ENCODE measurements at places on chromosomes 5 and 9. TPM values are rescaled to one million over a fixed set of nuclear protein-coding genes. Genes with fewer than 3 reads are reported as not detected.

The THOC3 gene
- 14.0 TPM for total RNA-seq

The BTNL3 gene
- not detected for total RNA-seq

The CEP72 gene
- not detected for total RNA-seq

The FGD3 gene
- 0.94 TPM for total RNA-seq

The GRXCR2 gene
- total RNA-seq = not detected

The ANKRD18B gene
- 3.9 TPM for total RNA-seq

The ECPAS gene
- total RNA-seq = 491 TPM

The SH3PXD2B gene
- 5.2 TPM for total RNA-seq

The SUSD3 gene
- total RNA-seq = 0.61 TPM

The FBXW11 gene
- 69.4 TPM for total RNA-seq

GRCh38 chr5:61416420-61416819 lies 84.4 kb downstream of the ZSWIM6 start:
- no peaks in the 10 kb centered on the region for H3K27me3 ChIP-seq
- DNase-seq = no peak
- H3K4me3 ChIP-seq = no peak overlapping the region

DNA sequence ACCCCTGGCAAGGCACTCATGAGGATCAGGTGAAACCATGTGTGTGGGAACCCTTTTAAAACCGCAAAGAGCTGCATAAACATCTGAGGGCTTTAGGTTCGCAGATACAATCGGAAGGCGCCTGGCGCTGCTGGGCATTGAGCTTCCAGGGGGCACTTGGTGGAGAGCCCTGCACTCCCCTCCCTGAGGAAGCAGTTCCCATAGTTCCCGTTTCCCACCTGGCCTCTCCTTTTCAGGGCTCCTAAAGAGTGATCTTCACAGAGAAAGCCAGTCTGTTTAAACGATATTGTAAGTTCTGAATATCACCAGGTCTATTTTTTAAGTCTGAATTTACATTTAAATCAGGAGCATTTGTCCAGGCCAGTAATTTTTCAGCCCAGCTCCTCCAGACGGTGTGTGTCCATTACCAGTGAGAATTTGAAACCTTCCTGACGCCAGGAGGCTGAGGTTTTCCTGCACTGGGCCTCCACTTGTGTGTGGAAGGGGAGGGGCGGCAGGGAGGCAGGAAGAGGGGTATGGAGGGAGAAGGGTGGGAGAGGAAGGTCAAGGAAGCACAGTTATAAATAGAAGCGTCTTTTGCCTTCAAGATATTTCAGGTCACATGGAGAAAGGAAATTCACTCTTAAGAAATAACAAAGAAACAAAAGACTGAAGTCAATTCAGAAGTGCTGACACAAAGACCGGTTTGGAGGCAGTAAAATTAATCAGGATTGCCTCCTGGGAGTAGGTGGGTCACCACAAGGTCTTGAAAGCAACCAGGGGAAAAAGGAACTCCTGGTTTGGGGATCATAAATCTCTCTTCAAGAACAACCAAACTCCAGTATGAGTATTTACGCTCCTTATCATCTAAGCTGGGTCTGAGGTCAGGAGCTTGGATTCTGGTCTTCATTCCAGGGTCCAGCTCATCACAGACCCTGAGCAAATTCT lies 14.3 kb upstream of the MGAT1 start:
- H3K36me3 ChIP-seq = no peaks in the 10 kb centered on the region
- peak overlapping the region; percentile 41 for H3K27ac ChIP-seq
- no peaks in the 10 kb centered on the region for H3K27me3 ChIP-seq
- H3K4me3 ChIP-seq = peak overlapping the region; percentile 5

- peak overlapping the region; percentile 81 for H3K27ac ChIP-seq
- H3K4me1 ChIP-seq = peaks cover 62% of the 10 kb centered on the region
- no peaks in the 10 kb centered on the region for H3K27me3 ChIP-seq
Measured at GRCh38 chr9:134053941-134054761, 13.7 kb downstream of the BRD3 start.

GRCh38 chr5:110977915-110978314 lies 93.6 kb upstream of the TSLP start:
- no peaks in the 10 kb centered on the region for H3K27me3 ChIP-seq
- H3K4me1 ChIP-seq = no peaks in the 10 kb centered on the region
- no peak overlapping the region for H3K4me3 ChIP-seq
- DNase-seq = no peak
- H3K36me3 ChIP-seq = no peaks in the 10 kb centered on the region

DNA sequence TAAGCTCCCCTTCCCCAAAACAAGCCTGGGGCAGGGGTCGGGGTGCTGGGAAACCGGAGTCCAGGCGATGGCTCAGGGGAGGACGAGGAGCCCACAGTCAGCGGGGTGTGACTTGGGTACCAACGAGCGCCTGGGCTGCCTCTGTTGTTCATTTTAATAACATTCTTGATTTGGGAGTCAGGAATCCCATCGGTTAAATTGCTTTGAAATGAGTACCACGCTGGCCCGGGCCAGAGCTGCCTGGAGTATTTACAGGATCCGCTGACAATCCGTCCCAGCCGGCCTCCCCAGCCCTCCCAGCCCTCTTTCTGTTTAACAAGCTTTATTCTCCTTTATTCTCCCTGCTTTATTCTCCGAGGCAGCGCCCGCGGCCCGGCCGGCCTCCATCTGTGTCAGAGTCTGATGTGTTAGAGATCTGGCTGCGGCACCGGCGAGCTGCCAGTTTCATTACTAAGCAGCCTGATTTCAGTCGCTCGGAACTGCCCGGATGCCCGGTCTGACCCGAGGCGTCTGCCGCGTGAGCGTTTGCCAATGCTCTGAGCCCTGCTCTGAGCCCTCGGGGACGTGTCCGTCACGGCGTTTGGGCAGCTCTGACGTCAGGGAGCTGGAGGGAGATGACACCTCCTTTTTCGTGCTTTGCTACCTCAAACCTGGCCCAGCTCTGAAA lies 16.5 kb upstream of the QRFP start:
- DNase-seq = no peak
- no peaks in the 10 kb centered on the region for H3K36me3 ChIP-seq
- no peaks in the 10 kb centered on the region for H3K4me1 ChIP-seq

DNA sequence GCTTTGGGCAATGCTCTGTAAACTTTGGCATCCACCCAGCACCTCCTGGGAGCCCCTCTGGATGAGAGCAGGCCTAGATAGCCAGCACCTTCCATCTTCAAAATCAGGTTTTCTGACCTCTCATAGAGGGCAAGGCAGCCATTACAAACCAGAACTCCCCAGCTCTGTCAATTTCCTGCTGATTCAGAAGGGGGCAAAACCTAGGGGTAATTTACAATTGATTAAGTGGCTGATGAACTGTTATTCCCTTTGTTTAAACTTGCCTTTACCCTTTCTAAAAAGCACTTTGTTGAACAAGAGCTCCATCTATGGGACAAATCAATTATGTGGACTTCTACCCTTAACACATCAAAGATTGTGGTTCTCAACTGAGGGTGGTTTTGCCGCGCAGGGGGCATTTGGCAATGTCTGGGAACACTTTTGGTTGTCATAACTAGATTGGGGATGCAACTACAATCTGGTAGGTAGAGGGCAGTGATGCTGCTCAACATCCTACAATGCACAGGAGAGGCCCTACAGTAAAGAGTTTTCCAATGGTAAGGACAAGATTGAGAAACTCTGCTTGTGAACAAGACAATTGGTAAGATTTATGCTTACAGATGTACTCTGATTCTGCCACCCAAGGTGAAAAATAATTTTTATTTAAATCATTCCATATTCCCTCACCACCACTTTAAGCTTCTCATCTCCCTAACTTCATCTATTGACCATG lies 184.1 kb downstream of the MARCHF11 start:
- H3K36me3 ChIP-seq = no peaks in the 10 kb centered on the region
- no peaks in the 10 kb centered on the region for H3K27me3 ChIP-seq
- H3K4me1 ChIP-seq = no peaks in the 10 kb centered on the region
- no peak for DNase-seq

GRCh38 chr9:11149065-11149464 lies 536.3 kb upstream of the PTPRD start:
- H3K27ac ChIP-seq = no peak overlapping the region
- no peak for DNase-seq
- no peaks in the 10 kb centered on the region for H3K36me3 ChIP-seq
- no peaks in the 10 kb centered on the region for H3K4me1 ChIP-seq

GRCh38 chr5:137365126-137365865 lies 133.8 kb downstream of the SPOCK1 start:
- H3K4me1 ChIP-seq = no peaks in the 10 kb centered on the region
- H3K27ac ChIP-seq = no peak overlapping the region
- H3K36me3 ChIP-seq = no peaks in the 10 kb centered on the region
- H3K4me3 ChIP-seq = no peak overlapping the region
- no peaks in the 10 kb centered on the region for H3K27me3 ChIP-seq
- DNase-seq = no peak

DNA sequence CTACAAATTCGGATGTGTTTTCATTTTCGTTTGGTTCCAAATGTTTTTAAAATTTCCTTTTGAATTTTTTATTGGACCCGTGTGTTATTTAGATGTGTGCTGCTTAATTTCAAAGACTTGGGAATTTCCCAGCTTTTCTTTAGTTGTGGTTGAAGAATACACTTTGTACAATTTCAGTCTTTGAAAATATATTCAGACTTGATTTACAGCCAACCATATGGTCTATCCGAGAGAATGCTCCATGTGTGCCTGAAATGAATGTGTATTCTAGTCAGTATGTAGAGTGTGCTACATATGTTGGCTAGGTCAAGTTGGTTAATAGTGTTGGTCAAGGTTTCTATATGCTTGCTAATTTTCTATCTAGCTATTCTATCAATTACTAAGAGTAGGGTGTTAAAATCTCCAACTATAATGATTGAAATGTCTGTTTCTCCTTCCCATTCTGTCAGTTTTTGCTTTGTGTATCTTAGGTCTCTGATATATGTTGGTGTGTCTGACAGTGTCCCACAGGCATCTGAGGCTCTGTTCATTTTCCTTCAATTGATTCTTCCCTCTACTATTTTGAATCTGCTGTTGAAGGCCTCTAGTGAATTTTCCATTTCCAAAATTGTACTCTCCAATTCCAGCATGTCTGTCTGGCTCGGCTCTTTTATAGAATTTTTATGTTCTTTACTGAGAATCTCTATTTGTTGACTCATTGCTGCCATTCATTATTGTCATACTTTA lies 36.2 kb downstream of the RNF130 start:
- no peaks in the 10 kb centered on the region for H3K4me1 ChIP-seq

GRCh38 chr9:106886111-106887046 lies 23.4 kb downstream of the ZNF462 start:
- H3K27ac ChIP-seq = peak overlapping the region; percentile 83
- no peaks in the 10 kb centered on the region for H3K36me3 ChIP-seq
- no peak for DNase-seq
- H3K4me1 ChIP-seq = peaks cover 37% of the 10 kb centered on the region
- H3K4me3 ChIP-seq = peak overlapping the region; percentile 8

GRCh38 chr5:83404182-83404716 lies 67.3 kb upstream of the VCAN start:
- no peaks in the 10 kb centered on the region for H3K36me3 ChIP-seq
- no peak overlapping the region for H3K4me3 ChIP-seq
- no peaks in the 10 kb centered on the region for H3K4me1 ChIP-seq
- DNase-seq = no peak
- H3K27me3 ChIP-seq = no peaks in the 10 kb centered on the region
- H3K27ac ChIP-seq = no peak overlapping the region

- no peaks in the 10 kb centered on the region for H3K36me3 ChIP-seq
- no peaks in the 10 kb centered on the region for H3K4me1 ChIP-seq
- H3K27me3 ChIP-seq = no peaks in the 10 kb centered on the region
- no peak overlapping the region for H3K27ac ChIP-seq
- no peak for DNase-seq
- no peak overlapping the region for H3K4me3 ChIP-seq
Measured at GRCh38 chr5:131854134-131854533, 57.3 kb upstream of the FNIP1 start.

DNA sequence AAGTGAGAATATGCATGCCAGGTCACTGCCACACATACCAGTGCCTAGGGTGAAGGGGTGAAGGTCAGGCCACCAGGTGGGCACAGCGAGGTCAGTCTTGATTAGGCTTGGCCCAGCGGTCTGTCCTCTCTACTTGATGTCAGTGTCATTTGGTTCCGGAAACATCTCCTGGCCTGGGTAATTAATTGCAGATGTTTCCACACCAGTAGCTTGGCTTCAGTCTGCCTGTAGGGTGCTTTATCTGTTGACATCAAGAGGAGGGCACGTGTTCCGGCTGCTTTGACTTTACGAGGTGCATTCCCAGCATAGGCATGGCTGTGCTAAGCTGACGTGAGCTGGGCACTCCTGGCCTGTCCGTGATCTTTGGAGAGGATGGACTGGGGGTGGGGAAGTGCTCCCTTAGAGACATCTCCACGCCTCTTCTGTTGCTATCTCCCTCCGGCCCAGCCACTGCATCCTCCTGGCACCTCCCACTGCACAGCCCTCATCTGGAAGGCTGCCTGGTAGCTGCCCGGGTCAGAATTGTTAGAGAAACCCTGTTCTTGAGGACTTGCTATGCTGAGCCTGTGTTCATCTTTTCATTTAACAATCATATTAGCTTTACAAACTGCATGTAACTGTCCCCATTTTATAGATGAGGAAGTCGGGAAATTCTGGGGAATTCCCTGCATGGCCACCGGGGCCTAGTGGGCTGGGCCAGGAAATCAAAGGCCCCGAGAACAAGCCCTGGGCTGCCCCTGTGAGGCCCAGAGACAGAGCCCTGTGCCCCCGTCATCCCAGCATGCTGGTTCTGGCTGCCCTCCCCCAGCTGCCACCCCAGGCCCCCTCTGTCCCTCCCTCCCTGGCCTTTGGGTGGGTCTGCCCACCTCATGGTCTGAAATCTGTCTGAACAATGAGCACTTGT lies 29.1 kb downstream of the JADE2 start:
- DNase-seq = peak; percentile 50
- no peak overlapping the region for H3K4me3 ChIP-seq
- H3K27me3 ChIP-seq = no peaks in the 10 kb centered on the region
- no peaks in the 10 kb centered on the region for H3K36me3 ChIP-seq

GRCh38 chr5:150208187-150209098 lies 18.6 kb downstream of the SLC6A7 start:
- no peak for DNase-seq
- no peak overlapping the region for H3K27ac ChIP-seq
- no peaks in the 10 kb centered on the region for H3K4me1 ChIP-seq
- H3K4me3 ChIP-seq = no peak overlapping the region
- H3K36me3 ChIP-seq = no peaks in the 10 kb centered on the region
- no peaks in the 10 kb centered on the region for H3K27me3 ChIP-seq

- H3K27ac ChIP-seq = no peak overlapping the region
- no peaks in the 10 kb centered on the region for H3K27me3 ChIP-seq
- no peak for DNase-seq
- H3K36me3 ChIP-seq = no peaks in the 10 kb centered on the region
Measured at GRCh38 chr5:119022017-119022745, 33.8 kb upstream of the DTWD2 start.
